ENCODE measurements at places on chromosomes 1 and 21. TPM values are rescaled to one million over a fixed set of nuclear protein-coding genes. Genes with fewer than 3 reads are reported as not detected.

Gene EVA1B
- 21.4 TPM for polyA plus RNA-seq

Gene KDM1A
- 32.8 TPM for polyA plus RNA-seq

Gene ERICH3
- 0.03 TPM for polyA plus RNA-seq

Gene SLAMF7
- polyA plus RNA-seq: 0.23 TPM

Gene TEKT2
- polyA plus RNA-seq: not detected

Gene ADARB1
- polyA plus RNA-seq: 11.5 TPM

Gene LCA5L
- polyA plus RNA-seq: 0.65 TPM

Gene BTBD19
- 2.6 TPM for polyA plus RNA-seq

- DNase-seq: no peak
Measured at GRCh38 chr1:167101754-167102153, 7.9 kb downstream of the STYXL2 start.

DNA sequence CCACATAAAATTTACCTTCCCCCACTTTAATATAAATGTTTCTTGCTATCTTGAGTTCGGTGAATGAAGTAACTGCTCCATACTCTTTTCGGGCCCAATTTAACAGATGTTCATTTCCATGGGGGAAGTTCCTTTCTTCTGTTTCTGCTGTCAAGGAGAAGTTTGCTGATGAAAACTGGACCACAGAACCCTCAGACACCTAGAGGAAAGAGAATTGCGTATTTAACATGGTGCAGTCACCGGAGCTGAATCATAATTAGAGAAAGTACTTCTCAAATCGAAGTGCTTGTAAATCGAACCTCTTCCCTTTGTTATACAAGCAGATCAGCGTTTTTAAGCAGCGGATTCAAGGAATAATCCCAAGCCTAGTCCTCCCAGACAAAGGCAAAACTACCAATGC lies 151.2 kb downstream of the TGFBR3 start:
- DNase-seq: no peak

GRCh38 chr1:175555266-175555665 lies 188.1 kb downstream of the TNR start:
- no peak for DNase-seq

DNA sequence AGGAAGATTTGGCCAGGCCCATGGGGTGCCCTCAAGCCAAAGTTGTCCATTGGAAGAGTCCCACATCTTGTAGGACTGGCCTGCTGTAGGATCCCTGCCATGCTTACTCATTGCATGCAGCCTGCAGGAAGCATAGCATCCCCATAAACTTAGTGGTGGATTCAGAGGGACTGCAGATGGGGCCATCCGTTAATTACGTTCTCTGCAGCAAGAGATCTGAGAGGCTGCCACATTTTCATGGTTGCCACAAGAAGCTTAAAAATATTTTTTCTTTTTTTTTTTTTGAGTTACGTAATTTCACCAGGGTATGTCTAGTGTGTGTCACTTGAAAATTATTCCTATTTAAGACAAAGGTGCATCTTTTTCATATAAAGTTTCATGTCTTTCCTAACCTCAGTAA lies 329.7 kb upstream of the USP24 start:
- DNase-seq: no peak

GRCh38 chr1:9671377-9672140 lies 20.0 kb downstream of the PIK3CD start:
- DNase-seq: no peak

DNA sequence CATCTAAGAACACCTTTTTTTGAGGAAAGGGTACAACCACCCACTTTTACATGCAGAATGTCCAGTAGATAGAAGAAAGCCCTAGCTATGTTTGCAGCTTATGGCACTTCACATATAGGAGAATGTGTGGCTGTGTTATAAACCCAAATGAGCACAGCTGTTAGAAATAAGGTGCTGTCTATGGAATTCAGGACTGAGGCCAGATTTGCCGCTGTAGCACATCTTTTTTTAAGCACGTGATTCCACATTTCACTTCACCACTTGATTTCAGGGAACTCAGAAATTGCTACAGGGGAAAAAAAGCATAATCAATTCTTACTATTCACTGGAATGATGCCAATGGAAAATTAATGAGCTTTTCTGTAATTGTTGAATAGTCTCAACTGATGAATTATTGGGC lies 147.2 kb upstream of the ADAMTS5 start:
- no peak for DNase-seq

- DNase-seq: peak; percentile 92
Measured at GRCh38 chr1:6624710-6625583, at the start of gene THAP3. THAP3 (plus strand) TSS chr1:6624868; CDS start chr1:6625219, 351 bp downstream.

DNA sequence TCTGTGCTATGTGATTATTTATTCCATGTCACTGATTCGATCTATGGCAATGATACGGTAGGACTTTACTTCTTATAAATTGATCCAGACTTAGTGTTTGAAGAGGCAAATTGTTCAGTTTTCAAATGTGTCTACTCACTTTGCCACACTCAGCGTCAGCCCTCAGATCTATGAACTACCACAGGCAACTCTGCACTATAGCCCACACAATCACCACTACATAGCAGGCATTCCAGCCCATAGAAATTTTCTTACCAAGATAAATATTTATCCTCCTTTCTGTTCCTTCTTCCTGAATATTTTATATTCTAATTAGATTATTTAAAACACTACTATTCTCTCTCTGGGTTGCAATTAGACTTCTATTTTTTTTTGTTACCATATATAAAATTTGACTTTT lies 776.1 kb downstream of the BRINP3 start:
- DNase-seq: no peak

GRCh38 chr1:54745274-54745673 lies 19.0 kb downstream of the PARS2 start:
- no peak for DNase-seq

DNA sequence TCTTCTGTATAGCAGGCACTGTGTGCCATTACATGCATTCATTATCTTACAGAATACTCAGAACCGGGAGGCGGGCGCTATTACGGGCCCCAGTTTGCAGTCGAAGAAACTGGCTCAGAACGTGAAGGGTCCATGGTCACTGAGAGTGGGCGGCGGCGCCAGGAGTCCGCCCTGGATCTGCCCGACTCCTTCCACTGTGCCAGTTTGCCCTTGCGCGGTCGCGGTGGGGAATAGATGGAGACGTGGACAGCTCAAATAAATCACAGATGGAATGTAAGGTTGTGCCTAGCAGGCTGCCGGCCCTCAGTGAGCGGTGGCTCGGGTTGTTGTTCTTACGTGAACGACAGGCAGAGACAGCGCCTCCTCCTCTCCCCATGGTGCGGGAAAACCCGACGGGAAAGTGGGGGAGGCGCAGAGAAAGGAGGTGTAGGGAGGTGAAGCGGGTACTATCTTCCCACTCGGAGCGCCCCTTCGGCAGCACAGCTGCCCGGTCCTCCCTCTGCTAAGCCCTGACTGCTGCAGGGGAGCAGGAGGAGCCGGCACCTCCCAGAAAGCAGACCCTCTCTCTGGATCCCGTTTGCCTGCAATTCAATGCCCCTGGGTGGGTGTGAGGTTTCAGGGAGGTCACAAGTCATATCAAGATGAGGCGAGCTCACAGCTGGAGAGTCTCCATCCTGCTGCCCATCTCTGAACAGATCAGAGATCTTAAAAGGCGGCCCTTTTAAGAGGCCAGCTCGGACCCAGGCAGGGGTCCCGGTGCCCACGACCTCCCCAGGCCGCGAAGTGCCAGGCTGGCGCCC lies 1.1 kb downstream of the COL9A2 start:
- no peak for DNase-seq

DNA sequence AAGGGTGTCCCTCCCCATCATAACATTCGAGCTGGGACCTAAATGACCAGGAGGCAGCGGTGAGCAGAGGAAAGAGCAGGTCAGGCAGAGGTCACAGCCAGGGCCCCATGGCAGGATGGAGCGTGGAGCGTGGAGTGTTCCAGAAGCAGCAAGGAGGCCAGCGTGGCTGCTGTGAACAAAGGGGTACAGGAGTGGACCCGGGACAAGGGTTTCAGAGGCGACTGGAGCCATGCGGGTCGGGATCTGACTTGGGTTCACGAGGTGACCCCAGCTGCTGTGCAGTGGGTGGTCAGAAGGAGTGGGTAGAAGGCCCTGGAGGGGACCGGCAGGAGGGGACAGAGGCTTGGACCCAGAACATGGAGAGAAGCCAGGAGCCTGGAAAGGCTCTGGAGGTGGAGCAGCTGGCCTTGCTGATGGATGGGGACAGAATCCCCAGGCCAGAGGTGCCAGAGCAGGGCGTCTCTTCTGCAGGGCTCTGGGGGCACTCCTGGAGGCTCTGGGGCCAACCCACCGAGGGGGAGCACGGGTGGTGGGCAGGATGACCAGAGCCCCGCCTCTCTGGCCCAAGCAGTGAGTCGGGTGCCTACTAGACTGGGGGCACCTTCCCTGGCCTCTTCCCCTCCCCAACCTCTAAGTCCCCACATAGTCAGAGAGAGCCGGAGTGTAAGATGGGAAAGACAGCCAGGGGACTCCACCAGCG lies 2.3 kb downstream of the CHD5 start:
- DNase-seq: no peak

DNA sequence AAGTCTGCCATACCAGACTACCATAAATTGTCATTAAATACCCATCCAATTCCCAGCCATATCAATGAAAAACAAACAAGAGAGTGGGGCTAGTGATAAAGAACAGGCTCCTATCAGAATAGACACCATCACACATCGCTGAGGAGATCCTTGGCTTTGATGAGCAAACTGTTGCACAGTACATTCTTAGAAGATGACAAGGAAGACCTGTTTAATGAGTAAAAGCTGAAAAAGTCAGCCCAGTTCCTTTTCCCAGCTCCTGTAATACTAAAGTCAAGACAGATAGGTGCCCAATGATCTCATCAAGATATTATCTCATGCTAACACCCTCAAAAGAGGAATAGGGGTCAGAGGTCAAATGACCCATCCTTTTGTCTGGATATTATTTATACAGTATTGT lies 164.5 kb upstream of the COA6 start:
- no peak for DNase-seq

DNA sequence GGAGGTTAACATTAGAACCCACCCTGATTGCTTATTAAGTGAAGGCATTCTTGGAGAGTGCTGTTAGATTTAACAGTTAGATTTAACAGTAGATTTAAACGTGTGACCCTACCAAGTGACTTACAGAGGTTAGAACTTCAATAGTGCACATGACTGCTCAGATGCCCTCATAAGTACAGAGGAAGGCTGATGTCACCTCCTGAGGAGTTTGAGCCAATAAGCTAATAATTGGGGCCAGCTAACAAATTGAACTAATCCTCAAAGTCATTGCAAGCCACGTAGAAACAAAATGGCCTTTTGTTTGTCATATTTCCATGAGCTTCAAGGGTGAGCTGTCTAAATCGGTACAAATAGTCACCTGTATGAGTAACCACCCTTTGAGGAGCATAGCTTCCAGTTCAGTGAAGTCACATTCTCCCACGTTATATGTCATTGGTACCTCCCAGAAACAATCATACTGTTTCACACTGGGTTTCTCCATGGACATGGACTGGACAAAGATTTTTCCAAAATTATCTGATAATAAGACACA lies 11.7 kb downstream of the AVPR1B start:
- no peak for DNase-seq

DNA sequence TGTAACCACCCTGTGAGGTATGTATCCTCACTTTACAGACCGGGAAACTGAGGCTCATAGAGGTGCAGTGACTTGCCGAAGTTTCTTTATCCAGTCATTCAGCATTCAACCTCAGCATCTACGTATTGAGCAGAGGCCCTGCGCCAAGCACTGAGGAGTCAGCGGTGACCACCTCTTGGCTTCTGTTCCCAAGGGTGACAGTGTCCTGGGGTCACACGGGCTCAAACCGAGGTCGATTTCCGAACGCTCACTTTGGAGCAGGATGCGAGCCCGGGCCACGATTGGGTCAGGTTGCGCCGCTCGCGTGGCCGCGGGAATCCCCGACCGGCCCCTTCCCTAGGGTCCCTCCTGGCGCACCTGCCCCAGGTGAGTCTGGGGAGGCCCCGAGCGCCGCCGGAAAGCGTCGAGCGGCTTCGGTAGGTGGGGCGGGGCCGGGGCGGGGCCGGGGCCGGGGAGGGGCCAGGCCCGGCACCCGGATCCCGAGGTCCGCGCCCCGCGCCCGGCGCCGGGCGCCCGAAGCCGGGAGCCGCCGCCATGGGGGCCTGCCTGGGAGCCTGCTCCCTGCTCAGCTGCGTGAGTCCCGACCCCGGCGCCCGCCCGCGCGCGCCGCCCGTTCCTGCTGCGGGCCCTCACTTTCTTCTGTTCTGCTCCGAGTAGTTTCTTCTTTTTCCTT lies at the start of gene SERINC2:
TSS of gene SERINC2 (plus strand) at position 482 of the 673 bp plus-strand sequence. CDS start at position 535, 53 bp downstream.
- DNase-seq: no peak

Measured in heart left ventricle (tissue), 16 donors.